ENCODE measurements at places on chromosomes 4 and X.

DNA sequence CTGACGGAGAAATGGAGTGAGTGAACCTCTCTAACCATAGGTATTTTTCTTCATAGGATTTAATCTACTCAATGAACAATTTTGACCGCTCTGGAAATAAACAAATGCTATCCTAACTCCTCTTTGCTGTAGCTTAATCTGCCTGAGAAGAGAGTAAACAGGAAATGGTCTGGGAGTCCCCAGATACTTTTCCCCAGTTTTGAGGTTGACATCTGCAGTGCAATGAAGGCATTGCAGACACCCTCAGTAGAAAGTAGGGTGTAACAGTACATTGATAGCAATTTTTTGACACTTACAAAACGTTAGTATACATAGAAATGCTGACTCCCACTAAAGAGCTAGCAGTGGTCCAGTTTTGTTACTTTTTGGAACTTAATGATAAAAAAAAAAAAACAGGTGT lies 495.9 kb upstream of the FAM241A start:
- DNase-seq, result no peak

GRCh38 chrX:63488546-63489373 lies 137.6 kb upstream of the SPIN4 start:
- no peak for DNase-seq

DNA sequence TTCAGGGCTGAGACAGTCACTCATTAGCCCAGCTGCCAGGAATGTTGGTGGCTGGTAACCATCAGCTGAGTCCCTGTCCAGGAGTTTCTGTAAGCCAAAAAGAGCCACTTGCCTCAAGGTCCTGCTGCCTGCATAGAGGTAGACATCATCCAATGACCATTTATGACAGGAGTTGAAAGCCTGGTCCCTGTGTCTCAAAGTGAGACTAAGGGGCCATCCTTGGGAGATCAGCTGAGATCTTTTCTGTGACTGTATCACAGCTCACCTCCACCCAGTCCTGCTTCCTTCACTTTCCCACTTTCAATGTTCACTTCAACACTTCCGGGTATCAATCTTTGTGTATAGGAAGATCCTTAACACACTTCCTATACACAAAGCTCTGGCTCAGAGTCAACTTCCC lies 28.4 kb upstream of the MAOA start:
- no peak for DNase-seq

- no peak for DNase-seq
These were observed 7.3 kb upstream of the SRP72 start for GRCh38 chr4:56460085-56460484.
